ENCODE measurements at places on chromosomes 5 and 9.

DNA sequence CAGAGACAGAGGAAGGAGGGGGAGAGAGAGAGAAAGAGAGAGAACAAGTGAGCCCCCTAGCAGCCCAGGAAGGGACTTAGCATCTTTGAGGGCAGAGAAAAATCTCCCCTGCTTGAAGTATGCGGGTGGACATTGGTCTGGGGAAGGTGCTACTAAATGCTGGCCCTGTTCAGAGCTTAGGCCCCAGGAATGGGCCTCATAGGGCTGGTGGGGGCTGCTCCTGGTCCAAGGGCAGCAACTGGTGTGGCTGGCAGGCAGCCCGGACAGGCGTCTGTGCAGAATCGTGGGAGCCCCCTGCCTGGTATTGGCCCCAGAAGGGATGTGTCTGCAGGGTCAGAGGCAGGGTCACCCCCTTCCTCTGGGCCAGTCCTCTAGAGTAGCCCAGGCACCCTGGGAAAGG is 47.8 kb upstream of the SUSD3 start:
- DNase-seq, result no peak

- no peak for DNase-seq
Measured at GRCh38 chr9:128149951-128150593, 819 bp downstream of the LCN2 start.

DNA sequence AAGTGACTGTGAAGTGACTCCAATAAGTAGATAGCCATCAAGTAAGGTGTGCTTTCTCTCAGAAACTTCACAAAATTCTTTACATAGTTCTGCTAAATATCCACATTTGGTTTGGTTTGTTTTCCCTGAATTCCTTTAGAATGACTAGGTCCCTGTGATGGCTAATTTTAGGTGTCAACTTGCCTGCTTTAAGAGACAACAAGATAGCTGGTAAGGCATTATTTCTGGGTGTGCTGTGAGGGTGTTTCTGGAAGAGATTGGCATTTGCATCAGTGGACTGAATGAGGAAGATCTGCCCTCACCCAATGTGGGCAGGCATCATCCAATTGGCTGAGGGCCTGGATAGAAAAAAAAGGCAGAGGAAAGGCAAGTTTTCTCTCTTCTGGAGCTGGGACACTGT is 8.3 kb upstream of the PTBP3 start:
- DNase-seq, result no peak

GRCh38 chr5:110054240-110054639 is 364.5 kb downstream of the MAN2A1 start:
- DNase-seq, result peak; percentile 45

DNA sequence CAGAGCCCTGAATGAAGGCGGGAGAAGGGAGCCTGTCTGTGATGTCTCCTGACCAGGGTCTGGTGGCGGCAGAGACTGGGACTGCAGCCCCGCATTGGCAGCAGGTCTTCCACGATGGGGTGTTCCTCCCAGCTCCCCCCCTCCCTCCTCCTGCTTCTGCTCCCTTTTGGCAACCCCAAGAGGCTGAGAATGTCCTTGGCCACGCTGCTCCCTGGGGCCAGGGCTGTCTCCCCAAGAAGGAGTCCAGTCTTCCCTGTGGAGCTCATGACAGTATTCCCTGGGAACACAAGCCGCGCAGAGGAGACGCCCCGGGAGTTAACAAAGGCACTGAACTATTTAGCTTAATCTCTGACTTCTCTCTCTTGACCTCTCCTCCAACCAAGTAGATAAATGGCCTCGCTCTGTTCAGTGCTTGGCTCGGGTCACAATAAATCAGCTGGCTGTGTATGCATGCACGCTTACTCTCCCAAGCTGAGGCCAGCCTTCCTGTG is 84.0 kb upstream of the NEURL1B start:
- DNase-seq, result no peak

DNA sequence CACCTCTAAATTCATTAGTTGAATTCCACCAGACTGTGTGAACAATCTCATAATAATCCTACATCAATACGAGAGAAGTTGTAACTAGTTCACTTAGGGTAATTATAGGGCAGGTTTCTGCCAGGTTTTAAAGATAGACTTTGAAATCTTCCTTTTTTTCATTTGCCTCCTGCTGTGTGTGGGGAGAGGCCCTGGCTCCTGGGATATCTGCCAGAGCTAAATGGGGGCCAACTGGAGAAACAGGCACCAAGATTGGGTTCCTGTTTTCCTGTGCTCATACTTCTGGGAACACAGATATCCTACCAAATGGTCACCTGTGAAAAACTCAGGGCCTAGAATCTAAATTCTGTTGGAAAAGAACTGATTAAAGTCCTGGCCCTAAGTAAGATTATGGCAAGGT is 42.3 kb downstream of the SH3RF2 start:
- no peak for DNase-seq

GRCh38 chr9:746661-747434 is 94.6 kb upstream of the DMRT1 start:
- DNase-seq, result no peak

- DNase-seq, result no peak
Measured at GRCh38 chr5:12204761-12205160, 300.5 kb upstream of the CTNND2 start.

GRCh38 chr5:150112201-150113046 is 26.1 kb upstream of the CSF1R start:
- no peak for DNase-seq

DNA sequence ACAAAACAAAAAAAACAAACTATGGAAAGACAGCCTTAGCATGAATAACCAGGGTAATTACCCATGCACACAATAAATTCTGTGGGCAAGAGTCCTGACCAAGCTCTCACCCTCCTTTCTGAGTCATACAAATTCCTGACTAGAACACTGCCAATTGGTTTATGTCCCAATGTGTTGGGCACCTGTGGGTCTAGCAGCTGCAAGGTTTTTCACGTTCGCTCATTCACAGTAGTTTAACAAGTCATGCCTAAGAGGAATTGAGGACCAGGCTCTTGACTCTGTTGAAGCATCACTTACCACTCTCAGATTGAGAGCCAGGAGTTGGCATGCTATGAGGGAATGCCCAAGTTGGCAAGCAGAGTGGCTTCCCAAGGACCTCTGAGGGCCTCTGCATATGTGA is 205.5 kb upstream of the SLC24A2 start:
- no peak for DNase-seq

GRCh38 chr9:115333277-115334070 is 215.5 kb upstream of the TNC start:
- no peak for DNase-seq

DNA sequence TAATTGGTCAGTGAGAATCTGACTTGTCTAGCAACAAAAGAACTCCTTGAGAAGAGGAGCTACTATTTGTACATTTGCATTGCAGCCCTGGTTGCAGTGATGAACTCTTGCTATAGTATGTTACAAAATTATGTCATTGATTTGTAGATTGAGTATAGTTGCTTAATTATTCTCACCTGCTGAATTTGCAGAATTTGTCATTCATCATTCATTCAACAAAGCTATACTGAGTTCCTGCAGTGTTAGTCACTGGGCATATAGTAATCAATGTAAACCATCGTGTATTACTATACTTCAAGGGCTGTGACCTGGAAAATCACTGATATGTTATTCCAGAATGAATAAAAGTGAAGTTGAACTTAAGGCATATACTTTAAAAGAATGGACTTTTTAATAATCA is 50.1 kb downstream of the SLC1A3 start:
- no peak for DNase-seq

- no peak for DNase-seq
Measured at GRCh38 chr5:175816348-175816747, 55.0 kb upstream of the CPLX2 start.

DNA sequence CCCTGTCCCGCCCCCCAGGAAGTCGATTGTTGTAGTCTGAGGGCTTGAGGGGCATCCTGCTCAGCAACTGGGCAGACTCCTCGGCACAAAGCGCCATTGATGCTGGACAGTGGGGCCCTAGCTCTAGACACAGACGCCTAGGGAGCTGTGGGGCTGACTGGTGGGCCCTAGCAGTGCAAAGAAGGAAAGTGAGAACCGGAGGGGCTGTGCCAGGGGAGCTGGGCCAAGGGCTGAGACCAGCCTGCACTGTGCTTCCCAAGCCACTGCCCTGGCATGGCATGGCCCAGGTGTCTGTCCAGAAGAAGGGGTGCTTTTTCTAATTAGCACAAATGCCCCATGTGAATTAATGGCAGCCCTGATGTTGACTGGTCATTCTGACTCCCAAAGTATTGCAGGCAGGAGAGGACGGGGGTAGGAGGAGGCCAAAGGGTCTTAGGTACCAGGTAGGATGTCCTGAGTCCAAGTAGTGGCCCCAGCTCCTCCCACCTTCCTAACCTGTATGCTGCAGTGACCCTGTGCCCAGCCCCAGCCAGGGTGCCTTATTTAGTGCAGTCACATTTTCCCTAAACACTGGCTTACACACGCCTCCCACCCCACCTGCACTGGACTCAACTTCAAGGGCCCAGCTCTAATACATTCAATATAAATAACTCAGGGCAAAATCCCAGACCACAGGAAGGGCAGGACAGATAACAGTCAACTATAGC is 15.9 kb downstream of the TCF7 start:
- no peak for DNase-seq

DNA sequence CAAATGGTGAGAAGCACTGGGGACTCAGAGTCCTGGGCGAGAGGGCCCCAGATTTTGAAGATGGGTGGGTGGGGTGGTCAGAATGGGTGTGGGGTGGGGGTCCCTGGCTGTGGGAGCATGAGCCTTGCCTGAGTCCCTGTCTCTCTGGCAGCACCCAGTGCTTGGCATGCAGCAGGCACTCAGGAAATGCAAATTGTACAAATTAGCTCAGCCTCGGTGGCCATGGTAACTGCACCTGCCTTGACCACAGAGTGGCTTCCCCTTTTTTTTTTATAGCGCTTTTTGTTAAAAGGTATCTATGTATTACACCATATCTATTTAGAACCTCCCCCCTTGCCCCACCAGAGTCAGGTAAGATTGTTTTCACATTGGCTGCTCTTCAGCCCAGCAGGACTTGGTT is 19.2 kb upstream of the PITX1 start:
- DNase-seq, result no peak

DNA sequence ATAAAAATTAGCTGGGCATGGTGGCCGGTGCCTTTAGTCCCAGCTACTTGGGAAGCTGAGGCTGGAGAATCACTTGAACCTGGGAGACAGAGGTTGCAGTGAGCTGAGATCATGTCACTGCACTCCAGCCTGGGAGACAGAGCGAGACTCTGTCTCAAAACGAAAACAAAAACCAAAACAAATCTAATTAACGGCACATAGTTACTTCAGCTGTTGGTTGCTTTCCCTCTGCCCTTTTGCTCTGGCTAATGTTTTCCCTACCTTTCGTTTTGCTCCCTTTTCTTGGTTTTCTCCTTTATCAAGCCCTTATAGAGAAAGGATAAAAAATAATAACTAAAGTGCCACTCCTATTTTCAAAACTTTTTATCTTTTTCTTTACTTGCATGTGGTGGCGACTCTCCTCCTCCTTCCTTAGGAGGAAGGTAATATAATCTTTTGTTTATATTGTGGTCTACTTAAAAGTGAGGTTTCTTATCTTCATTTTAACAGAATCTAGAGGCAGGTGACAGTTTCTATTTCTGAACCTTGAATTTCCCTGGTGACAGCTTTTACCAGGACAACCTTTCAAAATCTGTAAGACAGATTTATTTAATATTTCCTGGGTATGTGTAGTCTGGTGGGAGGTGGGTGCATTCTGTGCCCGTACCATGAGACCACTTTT is 125.4 kb downstream of the ARHGEF28 start:
- DNase-seq, result no peak

GRCh38 chr5:55344392-55344992 is 36.7 kb downstream of the MTREX start:
- DNase-seq, result peak; percentile 66

DNA sequence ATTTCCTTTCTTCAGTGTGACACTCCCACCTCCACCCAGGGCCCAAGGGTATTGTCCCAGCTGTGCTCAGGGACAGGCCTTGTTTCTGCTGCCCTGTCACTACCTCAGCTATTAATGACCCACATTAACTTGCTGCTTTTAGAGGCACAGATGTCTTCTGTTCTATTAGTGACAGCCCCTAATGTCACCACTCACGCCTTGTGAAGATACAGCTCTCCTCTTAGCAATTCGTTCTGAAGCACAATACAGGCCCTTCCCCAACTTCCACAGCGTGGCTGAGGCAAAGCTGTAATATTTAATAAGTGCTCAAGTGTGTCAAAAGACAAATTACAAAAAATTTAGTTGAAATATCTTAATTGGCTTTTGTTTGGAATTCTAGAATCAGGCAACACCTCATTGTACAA is 44.7 kb upstream of the HMGCS1 start:
- no peak for DNase-seq

GRCh38 chr5:11801061-11801460 is 103.2 kb downstream of the CTNND2 start:
- no peak for DNase-seq

DNA sequence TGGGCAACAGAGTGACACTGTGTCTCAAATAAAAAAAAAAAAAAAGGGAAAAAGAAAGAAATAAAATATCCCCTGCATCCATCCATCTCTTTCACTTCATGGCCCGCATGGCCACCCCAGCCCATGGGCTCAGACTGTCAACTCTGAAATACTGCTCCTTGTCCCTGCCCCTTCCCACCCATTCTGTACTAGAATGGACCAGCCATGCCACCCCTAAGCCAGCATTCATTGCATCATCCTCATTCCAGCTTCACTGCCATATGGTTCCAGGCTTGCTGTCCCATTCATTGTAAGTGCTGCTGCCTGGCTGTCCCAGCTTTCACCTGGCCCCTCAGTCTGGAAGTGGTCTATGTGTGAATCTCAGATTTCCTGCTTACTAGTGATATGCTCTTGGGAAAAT is 46.2 kb downstream of the SPRY4 start:
- no peak for DNase-seq

GRCh38 chr5:93674138-93674537 is 67.3 kb downstream of the POU5F2 start:
- DNase-seq, result no peak

- DNase-seq, result no peak
Measured at GRCh38 chr5:91494447-91494996, 111.4 kb upstream of the ARRDC3 start.

DNA sequence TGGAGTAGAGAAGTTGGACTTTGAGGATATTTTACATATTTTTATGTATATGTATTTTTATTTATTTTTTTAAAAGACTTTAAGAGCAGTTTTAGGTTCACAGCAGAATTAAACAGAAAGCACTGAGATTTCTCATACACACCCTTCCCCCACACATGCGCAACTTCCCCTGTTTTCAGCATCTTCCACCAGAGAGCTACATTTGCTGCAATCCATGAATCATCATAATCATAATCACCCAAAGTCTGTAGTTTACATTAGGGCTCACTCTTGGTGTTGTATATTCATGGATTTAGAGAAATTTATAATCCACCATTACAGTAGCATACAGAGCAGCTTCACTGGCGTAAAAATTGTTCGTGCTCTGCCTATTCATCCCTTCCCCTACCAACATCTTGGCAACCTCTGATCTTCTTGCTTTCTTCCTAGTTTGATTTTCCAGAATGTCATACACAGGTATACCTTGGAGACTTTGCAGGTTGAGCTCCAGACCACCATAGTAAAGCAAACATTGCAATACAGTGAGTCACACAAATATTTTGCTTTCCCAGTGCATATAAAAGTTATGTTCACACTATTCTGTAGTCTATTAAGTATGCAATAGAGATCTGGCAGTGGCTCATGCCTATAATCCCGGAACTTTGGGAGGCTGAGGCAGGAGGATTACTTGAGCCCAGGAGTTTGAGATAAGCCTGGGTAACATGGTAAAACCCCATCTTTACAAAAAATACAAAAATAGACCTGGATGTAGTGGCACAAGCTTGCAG is 9.6 kb upstream of the CCDC171 start:
- no peak for DNase-seq

GRCh38 chr5:110852053-110852452 is 113.2 kb downstream of the SLC25A46 start:
- no peak for DNase-seq

- DNase-seq, result no peak
Measured at GRCh38 chr5:38790891-38791290, 54.9 kb upstream of the OSMR start.

Data from activated T-cell treated with anti-CD3 and anti-CD28 coated beads for 4 hours (primary cell).